ENCODE measurements at places on chromosomes 1 and 21. TPM values are rescaled to one million over a fixed set of nuclear protein-coding genes. Genes with fewer than 3 reads are reported as not detected.

Gene RHBG
- not detected for total RNA-seq

Gene LIN28A
- total RNA-seq, result 1.4 TPM

Gene CD48
- 12.5 TPM for total RNA-seq

Gene LIPI
- total RNA-seq, result not detected

Gene CD1E
- 0.72 TPM for total RNA-seq

Gene PLA2G2D
- not detected for total RNA-seq

Gene WNT3A
- not detected for total RNA-seq

Gene SHE
- total RNA-seq, result 3.4 TPM

Gene PCSK9
- total RNA-seq, result 2.6 TPM

Gene WDR64
- 1.7 TPM for total RNA-seq

Gene AGT
- not detected for total RNA-seq

Gene MAN1C1
- 16.9 TPM for total RNA-seq
